ENCODE measurements at places on chromosomes 3 and 15. TPM values are rescaled to one million over a fixed set of nuclear protein-coding genes. Genes with fewer than 3 reads are reported as not detected.
A peak's percentile ranks its signal among the peaks of the same experiment; 100 is the strongest.

Gene TM4SF1
- total RNA-seq: 468 TPM

Gene PLAAT1
- not detected for total RNA-seq

Gene CCK
- total RNA-seq: not detected

Gene THUMPD3
- total RNA-seq: 16.5 TPM

Gene KBTBD8
- total RNA-seq: not detected

Gene LOXL1
- total RNA-seq: 48.4 TPM

Gene TMEM108
- 1.3 TPM for total RNA-seq

DNA sequence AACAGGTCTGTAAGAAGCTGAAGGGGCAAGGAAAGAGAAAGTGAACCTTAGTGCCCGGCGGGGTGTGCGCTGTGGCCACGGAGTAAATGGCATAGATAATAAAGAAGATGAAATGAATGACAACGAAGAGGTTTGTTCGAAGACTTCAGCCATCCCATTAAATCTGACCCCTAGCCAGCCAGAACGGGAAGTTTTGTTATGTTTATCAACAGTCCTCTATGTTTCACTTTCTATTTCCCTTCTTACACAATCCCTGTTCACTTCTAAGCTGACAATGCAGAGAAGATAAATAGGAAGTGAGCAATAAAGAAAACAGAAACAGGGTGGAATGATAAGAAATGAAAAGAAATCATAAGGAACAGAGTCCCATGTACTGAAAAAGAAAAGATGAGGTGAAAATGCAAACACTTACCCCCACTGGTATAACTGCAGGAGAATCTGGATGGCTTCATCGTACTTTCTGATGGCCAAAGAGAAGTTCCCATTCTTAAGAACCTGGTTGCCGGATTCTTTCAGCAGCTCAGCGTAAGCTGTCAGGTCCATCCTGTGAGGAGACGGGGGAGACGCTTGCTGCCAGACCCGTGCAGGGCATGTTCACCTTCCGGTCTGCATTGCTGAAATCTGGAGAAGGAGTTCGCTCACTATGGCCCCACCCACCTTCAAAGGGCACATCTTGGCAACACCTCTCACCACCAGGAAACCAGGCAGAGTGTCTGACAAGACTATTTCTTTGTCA lies 36.8 kb downstream of the TRANK1 start:
- peak; percentile 76 for DNase-seq

DNA sequence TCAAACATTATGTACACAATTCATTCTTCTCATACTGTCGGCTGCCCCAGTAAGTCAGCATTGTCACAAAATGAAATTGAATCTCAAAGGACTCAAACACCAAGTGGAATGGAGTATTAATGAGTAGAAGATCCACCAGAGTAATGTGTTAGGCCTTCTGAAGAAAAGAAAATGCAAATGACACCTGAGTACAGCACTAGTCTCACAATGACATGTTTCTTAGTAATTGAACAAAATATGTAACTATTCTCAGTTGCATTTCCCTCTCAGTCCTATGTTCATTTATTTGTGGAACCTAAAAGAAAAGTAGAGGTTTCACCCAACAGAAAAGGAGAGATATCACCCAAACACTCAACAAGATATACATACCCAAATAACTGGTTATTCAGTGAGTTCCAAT lies 283.9 kb upstream of the THBS1 start:
- no peak for DNase-seq

DNA sequence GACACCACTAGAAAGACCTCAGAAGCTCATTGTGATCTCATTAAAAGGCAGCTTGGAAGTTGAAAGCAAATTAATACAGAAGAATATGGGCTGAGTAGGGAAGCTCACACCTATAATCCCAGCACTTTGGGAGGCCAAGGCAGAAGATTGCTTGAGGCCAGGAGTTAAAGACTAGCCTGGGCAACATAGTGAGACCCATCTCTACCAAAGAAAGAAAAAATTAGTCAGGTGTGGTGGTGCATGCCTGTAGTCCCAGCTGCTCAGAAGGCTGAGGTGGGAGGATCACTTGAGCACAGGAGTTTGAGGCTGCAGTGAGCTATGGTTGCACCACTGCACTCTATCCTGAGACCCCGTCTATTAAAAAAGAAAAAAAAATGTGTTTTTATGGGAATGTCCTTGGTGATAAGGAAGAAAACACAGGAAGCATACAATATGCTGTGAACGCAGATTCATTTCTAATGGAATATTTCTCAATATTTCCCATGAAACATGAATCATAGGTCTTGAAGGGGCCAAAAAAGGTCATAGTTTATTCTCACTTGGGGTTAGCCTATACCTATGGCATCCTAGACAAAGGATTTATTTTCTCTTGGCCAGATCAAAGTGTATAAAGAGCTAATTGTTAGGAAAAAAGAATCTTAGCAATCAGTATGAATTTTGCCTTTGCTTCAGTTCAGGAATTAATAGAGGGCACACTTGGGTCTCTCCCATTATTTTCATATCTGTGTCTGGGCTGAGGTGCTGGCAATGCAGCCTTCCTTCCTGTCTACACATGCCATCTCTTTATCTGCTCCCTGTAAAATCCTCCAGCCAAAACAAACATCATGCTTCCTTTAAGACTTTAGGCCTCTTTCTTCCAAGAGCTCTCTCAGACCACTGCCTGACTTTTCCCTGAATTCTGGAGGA lies 98.2 kb downstream of the FNDC3B start:
- no peak for DNase-seq

GRCh38 chr3:14803981-14804834 lies 14.6 kb upstream of the FGD5 start:
- peak; percentile 67 for DNase-seq

GRCh38 chr3:54736459-54736858 lies 191.4 kb downstream of the LRTM1 start:
- DNase-seq: no peak

- DNase-seq: no peak
Observed at GRCh38 chr15:43975326-43975725, 148.5 kb downstream of the WDR76 start.

DNA sequence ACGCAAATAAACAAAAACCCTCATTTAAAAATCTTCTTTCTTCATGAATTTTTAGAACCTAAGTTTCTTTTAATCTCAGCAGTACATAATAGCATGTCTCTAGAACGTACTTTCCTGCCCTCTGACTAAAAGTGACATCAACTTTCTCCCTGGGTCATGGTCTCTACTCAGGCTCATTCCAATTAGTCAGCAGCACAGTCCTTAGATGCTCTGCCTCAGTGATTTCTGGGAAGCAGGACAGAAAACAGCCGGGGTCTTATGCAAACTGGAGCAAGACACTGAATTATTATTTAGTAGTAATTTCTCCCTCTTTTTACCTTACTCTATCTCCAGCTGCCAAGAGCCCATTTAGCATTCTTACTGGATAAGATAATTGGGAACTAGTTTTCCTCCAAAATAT lies 365.2 kb downstream of the TUSC7 start:
- no peak for DNase-seq

DNA sequence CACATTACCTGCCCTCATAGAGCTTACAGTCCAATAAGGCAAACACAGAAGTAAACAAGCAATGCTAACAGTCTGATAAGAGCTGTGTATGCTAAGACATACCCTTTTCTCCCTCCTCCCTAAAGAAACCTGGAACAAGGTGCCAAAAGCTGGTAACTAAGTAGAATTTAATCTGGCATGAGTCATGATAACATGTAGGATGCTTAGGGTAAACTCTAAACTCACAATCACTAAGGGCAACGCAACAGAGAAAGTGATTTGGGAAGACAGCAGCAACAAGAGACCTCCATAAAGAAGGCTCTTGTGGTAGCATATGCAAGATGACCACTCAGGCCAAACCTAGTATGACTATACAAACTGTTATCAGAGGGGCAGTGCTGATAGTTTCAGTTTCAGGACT lies 55.5 kb downstream of the MYO1E start:
- no peak for DNase-seq

DNA sequence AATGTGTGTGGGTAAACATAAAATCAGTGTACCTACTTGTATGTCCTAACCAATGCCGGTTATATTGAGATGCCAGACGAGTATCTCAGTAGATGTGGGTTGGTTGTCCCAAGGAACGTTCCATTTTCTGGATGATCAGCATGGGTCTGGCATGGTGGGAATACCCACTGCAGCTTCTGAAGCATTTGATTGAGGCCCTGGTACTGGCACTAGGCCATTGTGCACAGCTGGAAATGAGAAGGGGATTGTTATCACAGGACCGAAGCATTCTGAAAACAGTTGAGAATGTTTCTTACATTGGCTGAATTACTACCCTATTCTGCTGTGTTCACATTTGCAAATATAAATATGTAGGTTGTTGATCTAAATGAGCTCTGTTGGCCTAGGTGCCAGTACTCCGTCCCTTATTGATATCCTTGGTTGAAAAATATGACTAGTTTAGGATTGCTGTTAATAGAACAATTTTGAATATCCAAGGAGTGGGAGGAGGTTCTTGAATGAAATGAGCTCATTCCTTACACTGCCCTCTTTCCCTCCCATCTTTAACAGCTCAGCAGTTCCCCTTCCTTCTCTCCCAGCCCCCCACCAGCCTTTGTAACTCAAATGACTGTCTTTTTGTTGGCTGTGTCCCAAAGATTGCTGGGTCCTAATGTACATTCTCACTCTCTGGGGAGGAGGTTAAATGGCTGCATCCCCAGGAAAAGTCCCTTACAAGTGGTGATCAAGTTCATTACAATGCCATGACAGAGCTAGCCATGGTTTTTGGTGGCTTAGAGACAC lies 293.3 kb upstream of the TPM1 start:
- DNase-seq: no peak

GRCh38 chr3:49609314-49609713 lies 55.0 kb downstream of the BSN start:
- DNase-seq: peak; percentile 3

- DNase-seq: peak; percentile 83
Observed at GRCh38 chr3:188294823-188295487, 141.0 kb downstream of the LPP start.
